ENCODE measurements at places on chromosomes 2 and 18.

- no peak for DNase-seq
Observed at GRCh38 chr2:54667266-54667639, 56.2 kb upstream of the EML6 start.

GRCh38 chr2:134070281-134070741 lies 183.6 kb upstream of the MGAT5 start:
- no peak for DNase-seq

DNA sequence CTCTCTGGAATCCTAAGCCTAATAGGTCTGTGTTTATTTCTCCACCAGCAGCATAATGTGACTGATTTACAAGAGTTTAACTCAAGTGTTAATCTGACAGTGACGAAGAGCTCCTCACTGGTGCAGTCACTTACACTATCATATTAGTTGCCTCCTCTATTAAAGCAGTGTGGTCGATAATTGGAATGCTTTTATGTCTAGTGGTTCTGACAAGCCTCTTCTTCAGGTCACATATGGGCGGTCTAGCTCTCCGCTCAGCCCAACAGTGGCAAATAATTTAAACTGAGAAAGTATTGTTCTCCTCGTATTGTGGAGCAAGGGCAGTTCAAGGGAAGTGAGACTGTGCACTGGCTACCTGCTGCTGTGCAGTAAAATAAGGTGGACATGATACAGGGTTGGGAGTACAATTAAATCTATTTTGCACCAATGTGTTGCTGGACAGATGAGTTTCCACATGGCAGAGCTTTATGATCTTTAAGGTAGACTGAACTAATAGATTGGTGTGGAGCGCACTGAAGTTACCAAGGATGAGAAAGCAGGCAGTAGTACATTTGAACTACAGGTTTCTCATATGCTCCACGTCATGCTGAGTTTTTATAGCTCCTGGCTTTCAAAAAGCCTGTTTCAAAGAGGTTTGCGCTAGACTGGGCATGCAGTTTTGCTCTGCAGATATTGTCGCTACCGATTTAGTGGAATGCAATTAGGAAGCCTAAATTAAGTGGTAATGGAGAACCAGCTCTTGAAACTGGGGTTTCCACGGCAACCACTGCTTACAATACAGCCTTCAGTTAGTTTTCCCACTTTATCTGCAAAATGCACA lies 151.7 kb upstream of the POU3F3 start:
- DNase-seq, result no peak

GRCh38 chr2:231601356-231602229 lies 8.9 kb downstream of the TEX44 start:
- peak; percentile 78 for DNase-seq

DNA sequence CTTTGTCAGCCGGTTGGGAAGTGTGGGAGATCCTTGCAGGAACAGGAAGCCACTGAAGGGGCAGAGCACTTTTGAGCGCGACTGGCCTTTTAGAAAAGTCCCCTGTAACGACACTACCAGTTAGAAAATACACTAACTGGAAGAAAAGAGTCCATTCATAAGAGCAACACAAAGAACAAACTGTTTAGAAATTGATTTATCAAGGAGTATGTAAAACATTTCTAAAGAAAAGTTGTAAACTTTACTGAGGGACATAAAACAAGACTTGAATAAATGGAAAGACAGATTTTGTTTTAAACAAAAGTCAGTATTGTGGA lies 29.8 kb upstream of the POMC start:
- no peak for DNase-seq

DNA sequence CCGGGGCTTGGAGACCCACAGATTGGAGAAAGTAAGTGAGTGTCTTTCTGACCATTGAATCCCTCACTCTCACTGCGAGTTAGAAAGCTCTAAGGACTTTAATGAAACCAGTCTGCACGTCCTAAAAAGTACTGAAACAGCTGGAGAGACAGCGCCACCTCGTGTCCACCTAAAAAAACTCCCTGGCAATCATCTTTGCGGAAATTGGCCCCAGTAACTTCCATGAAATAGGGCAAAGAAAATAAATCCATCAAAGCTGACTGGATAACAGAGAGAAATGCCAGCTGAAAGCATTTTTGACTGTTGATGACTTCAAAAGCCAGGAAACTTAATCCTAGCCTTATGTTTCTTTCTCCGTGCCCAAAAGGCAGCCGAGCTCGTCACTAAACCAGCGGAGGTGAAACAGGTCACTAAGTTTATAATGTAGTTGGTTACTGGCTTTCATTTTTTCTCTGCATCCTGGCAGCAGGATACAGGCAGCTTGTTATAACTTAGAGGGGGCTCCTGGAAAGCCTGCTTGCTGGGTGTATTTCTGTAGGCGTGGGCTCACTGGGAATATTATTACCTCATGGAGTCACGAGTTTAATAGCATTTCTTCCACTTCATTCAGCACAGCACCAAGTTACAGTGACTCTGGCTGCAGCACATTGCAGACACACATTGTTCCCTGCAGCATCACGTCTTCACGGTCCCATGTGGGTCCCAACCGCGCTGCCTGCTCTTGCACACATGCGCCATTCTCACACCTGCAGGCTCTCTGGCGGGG lies 266.5 kb downstream of the HRH4 start:
- peak; percentile 68 for DNase-seq
